ENCODE measurements at places on chromosomes 5 and 9. TPM values are rescaled to one million over a fixed set of nuclear protein-coding genes. Genes with fewer than 3 reads are reported as not detected.

CBY3 gene
- not detected for total RNA-seq

INSYN2B gene
- 24.0 TPM for total RNA-seq

UAP1L1 gene
- total RNA-seq: 16.1 TPM

SHISAL2B gene
- not detected for total RNA-seq

ZNF618 gene
- 9.2 TPM for total RNA-seq

PCDHGA12 gene
- total RNA-seq: 14.7 TPM

CIZ1 gene
- 12.7 TPM for total RNA-seq

ZBTB43 gene
- 9.6 TPM for total RNA-seq

OR1J2 gene
- not detected for total RNA-seq

OR1J1 gene
- not detected for total RNA-seq

SELENOP gene
- total RNA-seq: 4.8 TPM

TMEM161B gene
- total RNA-seq: 9.4 TPM

GABRP gene
- under 0.01 TPM for total RNA-seq

GABBR2 gene
- 0.56 TPM for total RNA-seq

PTGDS gene
- 1.7 TPM for total RNA-seq

PRSS3 gene
- total RNA-seq: 6.5 TPM

SLC34A1 gene
- not detected for total RNA-seq

Data from regular cardiac myocyte (primary cell).